Kidney epithelial cell (primary cell): ENCODE measurements at places on chromosomes 2 and 18.

DNA sequence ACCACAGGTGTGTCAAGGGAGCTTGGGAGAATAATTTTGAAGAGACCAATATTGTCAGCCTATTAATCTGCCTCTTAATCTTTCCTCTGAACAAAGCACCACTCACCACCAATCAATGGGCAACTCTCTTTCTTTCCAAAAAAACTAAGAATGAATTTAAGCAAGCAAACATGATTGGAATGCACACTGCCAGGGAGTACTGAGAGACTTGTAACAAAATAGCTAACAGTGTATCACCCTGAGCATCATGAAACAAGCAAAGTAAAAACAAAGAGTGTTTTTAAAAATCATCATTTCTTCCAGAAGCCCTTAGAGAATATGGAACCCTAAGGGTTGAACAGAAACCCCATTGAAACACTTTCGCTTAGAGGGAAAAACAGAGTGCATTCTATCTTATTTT lies 299.7 kb downstream of the DSEL start:
- no peak for DNase-seq

GRCh38 chr2:126656431-126657147 lies 631 bp downstream of the GYPC start:
- DNase-seq: no peak

DNA sequence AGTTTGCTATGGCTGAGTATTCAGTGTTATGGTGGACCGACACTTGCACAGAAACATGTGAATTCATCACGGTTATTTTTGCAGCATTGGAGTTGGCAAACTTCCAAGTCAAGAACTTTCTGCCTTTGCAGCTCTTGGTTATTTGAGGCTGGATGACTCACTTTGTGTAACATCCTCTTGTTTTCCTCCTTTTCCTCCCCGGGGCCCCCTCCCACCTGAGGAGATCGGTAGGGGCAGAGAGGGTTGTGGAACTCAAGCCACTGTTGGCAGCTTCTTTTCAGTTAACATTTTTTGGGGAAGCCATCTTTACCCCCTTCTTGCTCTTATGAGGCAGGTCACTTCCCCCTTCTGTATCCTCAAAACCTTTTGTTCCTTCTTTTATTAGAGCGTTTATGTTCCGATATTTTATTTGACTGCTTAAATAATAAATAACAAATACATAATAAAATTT lies 48.6 kb downstream of the DDX1 start:
- peak; percentile 70 for DNase-seq

GRCh38 chr2:102013206-102014040 lies 21.7 kb downstream of the IL1R2 start:
- DNase-seq: no peak

DNA sequence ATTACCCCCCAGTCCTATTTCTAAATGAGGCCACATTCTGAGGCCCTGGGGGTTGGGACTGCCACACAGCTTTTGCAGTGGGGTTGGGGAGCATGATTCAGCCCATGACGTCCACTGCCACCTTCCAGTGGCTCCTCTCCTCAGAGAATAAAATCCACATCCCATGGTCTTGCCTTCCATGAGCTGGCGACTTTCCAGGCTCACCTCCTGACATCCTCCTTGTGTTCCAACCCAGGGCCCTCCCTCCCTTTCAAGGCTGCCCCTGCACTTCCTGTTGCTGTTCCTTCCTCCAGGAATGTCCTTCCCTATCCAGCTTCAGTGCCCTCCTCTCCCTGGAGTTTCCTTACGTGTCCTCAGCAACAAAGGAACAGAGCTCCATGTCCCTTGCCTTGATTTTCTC lies 187.3 kb upstream of the ID2 start:
- no peak for DNase-seq

GRCh38 chr2:20551945-20552328 lies 99.0 kb downstream of the HS1BP3 start:
- no peak for DNase-seq

GRCh38 chr2:14752295-14752694 lies 119.8 kb downstream of the LRATD1 start:
- no peak for DNase-seq

DNA sequence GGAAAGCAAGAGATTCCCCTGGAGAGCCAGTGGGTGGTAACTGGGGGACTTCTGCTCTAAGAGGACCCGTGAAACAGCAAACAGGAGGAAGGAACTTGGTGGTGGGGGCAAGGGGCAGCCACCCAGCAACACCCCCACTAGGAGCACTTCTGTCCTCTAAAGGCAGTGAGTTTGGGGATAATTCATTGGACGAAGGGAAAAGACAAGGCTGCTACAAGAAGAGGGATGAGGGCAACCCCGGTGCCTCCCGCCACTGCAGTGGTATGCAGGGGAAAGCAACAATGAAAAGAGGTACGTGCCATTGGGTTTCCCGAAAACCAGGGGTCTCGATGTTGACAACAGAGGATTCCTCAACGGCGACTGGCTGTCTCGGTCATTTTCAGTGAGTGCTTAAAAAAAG lies 9.1 kb downstream of the RPL31 start:
- no peak for DNase-seq

- DNase-seq: no peak
Measured at GRCh38 chr2:88144914-88145497, 17.1 kb upstream of the FABP1 start.

GRCh38 chr2:239260546-239261327 lies 140.1 kb downstream of the HDAC4 start:
- DNase-seq: no peak

GRCh38 chr2:207775473-207775872 lies 5.8 kb upstream of the FZD5 start:
- no peak for DNase-seq

- no peak for DNase-seq
Measured at GRCh38 chr2:19812166-19812565, 89.6 kb downstream of the TTC32 start.

GRCh38 chr2:61045999-61046398 lies 19.7 kb upstream of the SANBR start:
- DNase-seq: no peak

- DNase-seq: no peak
Measured at GRCh38 chr2:206083602-206084438, 2.2 kb downstream of the INO80D start.

DNA sequence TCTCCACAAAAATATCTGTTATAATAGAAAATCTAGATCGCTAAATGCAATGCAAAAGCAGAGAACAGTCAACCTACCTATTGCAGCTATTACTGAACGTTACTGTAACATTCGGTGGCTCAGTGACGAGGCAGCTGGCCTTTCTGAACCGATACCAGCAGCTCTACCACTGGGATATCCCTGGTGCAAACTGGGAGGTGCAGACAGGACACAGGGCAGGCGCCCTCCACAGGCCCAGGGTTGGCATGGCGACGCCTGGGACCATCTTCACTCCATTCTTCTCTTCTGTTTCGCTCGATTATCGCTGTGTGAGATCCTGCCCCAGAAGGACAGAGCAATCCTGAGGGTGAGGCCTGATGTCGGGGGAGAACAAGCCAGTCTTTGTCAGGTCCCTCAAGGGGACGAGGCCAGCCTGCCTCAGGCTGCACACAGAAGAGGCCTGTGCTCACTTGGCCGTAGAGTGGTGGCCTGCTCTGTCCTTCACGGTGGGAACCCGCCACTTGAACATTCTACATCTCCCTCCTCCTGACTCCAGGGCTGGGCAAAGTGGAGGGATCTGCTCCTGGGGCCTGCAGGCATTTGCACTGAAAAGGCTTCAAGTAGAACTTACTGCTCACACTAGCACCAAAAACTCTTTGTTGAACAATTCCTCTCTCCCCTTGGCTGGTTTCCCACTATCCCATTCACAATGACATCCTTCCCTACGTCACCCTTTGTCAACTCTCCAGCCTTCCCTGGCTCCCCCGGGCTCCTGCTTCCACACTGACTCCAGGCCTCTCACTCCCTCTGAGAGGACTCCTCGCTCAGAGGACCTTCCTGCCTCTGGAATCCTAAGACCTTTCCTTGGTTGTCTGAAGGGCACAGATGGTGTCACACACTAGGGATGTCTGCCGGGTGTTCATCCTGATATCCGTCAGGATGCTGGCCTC lies 49.7 kb downstream of the CYRIA start:
- DNase-seq: no peak

DNA sequence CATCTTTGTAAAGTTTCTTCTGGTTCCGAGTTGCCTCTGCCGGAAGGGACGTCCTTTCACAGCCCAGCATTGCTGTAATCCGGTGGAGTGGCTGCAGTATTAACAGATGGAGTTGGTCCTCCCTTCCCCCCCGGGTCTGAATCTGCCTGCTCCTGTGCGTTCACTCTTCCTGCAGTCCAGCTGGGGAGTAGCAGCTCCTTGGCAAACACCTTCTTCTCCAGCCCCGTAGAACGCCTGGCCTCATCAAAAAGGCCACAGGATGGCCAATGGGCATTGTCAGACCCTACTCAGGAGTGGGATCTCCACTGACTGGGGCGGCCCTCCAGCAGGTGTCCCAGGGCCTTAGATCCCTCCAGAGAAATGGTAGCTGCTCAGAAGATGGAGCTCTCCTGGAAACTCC lies 234.0 kb downstream of the FAM210A start:
- no peak for DNase-seq

GRCh38 chr2:74205596-74205995 lies 7.2 kb downstream of the MTHFD2 start:
- no peak for DNase-seq

GRCh38 chr2:38546064-38546463 lies 56.7 kb downstream of the HNRNPLL start:
- no peak for DNase-seq

GRCh38 chr2:178280244-178280852 lies 86.0 kb downstream of the OSBPL6 start:
- no peak for DNase-seq

GRCh38 chr2:209942426-209942825 lies 60.0 kb upstream of the RPE start:
- DNase-seq: no peak

DNA sequence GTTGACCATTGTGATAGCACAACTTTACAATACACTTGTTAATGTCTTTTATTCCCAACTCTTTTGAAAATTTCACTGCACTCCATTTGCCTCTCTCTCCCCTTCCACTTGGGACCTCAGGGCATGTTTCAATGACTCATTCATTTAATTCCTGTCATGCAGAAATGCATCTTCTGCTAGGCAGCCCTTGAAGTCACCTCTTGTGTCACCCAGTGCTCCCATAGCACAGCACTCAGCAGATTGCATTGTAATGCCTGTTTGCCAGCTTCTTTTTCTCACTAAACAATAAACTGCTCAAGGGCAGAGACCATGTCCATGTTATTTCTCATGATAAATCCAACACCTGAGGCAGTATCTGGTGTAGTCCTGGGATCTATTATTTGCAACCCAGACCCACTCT lies 85.9 kb upstream of the ACSL3 start:
- DNase-seq: no peak

DNA sequence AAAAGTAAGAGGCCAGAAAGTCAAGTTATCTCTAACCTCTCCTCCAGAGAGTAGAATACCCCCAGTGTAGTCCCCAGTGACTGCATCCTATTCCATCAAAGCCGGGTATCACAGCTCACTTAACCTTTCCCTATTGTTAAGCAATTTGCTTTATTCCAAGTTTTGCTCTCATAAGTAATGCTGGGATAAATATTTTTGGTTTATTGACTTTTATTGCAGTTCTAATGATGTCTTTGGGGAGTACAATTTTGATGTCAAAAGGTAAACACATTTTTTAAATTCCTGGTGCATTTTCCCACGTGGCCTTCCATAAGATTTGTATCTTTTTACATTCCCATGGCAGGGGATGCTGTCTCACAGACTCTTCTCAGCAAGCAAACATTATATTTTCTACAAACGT lies 43.3 kb downstream of the CMPK2 start:
- DNase-seq: no peak

DNA sequence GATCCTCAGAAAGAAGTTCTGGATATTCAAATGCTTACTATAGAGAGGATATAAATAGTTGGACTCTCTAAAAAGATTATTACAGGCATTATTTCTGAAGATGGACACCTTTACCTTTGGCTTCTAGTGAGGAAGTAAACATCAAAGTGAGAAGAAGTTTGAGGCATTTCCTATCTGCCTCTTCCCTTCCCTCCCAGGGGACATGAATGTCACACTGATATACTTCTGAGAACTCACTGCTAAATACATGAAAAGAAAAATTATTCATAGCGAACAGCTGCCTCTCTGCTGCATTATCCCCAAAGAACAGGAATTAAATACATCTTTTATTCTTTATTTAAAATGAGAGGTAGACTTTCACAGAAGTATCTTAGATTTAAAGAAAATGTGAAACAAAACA lies 63.6 kb upstream of the PGAP1 start:
- DNase-seq: no peak

- DNase-seq: no peak
Measured at GRCh38 chr2:159635006-159635789, 18.9 kb upstream of the BAZ2B start.

- no peak for DNase-seq
Measured at GRCh38 chr2:238573065-238573778, 146.5 kb downstream of the ASB1 start.

DNA sequence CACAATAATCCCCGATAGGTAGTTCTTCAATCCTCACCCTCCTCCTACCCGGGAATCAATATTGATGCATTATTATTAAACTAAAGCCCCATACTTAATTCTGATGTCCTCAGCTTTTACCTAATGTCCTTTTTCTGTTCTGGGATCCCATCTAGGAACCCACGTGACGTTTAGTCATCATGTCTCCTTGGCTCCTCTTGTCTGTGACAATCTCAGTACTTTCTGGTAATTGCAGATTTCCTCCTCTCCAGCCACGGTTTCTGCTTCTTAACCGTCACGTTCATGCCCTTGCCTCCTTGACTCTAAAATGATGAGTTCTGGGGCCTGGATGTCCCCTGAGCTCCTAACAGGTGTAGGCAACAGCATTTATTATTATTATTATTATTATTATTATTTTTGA lies 2.9 kb upstream of the DGKD start:
- no peak for DNase-seq
